NCI-H2029 treated with DMSO at 0.1 percent for 48 hours (cell line): ENCODE measurements at places on chromosomes 5 and 9.
A peak's percentile ranks its signal among the peaks of the same experiment; 100 is the strongest.

- no peak for DNase-seq
Measured at GRCh38 chr9:102124465-102124864, 386.0 kb upstream of the GRIN3A start.

DNA sequence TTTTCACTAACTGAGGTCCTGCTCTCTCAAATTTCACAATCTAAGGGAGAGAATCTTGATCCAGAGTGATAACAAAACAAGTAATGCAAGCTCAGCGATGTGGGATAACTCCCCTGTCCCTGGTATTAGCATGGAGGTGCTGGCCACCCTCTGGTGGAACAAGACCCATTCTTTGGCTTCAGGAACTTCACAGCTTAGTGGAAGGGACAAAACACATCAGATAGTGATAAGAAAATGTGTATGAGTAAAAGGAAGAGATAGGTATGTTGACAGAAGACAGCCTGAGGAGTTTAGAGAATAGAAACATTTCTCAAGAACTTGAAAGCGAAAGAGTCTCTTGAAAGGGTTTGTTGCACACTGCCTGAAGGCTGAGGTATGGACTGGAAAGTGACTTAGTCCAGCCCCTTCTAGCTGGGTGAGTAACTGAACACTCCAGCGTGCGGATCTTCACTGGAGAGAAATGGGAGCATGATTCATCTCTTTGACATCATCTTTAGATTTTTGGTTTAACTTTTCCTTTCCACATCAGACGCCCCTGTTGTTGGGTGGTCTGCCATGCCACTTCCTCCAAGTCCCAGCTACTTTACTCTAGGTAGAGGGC, 25.4 kb upstream of the ZSWIM6 start:
- no peak for DNase-seq

GRCh38 chr5:129906177-129906887, 2.1 kb downstream of the CHSY3 start:
- DNase-seq, result no peak

GRCh38 chr5:146725025-146725424, 153.5 kb downstream of the PPP2R2B start:
- no peak for DNase-seq

GRCh38 chr5:112691339-112691680, 46.4 kb upstream of the APC start:
- DNase-seq, result no peak

DNA sequence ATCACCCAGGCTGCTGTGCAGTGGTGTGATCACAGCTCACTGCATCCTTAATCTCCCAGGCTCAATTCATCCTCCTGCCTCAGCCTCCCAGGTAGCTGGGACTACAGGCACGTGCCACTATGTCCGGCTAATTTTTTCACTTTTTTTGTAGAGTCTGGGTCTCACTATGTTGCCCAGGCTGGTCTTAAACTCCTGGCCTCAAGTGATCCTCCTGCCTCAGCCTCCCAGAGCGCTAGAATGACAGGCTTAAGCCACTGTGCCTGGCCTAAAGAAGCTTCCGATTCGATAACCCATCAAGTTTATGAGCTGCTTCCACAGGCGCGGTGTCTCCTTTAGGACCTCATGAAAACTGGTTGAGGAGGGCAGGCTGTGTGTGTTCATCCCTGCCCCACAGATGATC, 16.2 kb downstream of the COL27A1 start:
- DNase-seq, result no peak

DNA sequence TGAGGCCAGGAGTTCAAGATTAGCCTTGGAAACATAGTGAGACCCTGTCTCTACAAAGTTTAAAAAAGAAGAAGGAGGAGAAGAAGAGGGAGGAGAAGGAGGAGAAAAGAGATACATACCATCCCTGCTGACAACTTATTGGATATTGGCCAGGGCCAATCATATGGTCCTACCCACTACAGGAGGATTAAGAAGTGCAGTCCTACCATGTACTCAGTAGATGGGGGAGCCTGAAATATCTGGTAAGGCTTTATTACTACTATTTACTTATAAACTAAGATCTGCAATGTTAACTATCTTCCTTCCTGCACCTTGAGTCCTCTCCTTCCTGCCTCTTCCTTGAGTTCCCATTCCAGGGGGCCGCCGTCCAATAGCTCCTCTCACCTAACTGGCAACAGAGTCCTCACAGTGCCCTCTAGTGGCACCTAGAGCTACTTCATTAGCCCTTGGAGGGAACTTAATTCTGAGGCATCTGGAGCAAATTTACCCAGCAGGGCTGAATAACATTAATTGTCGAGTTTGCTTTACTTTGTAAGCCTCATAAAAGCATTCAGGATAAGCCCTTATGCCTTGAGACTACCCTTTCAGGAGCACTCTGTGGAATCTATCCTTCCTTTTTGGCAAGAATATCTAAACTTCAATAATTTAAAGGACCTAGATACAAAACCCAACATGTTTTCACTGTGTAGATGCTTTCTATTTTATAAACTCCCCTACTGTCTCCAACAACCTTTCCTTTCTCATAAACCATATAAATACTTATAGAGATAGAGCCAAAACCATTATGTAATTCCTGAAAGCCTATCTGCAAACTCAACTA, 39.1 kb upstream of the RANBP6 start:
- DNase-seq, result peak; percentile 25

- DNase-seq, result no peak
Measured at GRCh38 chr5:36462295-36463021, 143.9 kb upstream of the SLC1A3 start.

DNA sequence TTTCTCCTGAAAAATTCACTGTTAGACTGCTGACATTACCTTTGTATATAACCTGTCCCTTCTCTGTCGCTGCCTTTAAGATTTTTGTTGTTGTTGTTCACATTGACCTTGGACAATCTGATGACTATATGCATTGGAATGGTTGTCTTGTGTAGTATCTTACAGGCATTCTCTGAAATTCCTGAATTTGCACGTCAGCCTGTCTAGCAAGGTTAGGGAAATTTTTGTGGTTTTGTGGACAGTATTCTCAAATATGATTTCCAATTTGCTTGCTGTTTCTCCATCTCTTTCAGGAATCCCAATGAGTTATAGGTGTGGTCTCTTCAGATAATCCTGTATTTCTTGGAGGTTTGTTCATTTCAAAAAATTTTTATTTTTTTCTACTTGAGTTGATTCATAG, 140.8 kb downstream of the PRR16 start:
- DNase-seq, result no peak

DNA sequence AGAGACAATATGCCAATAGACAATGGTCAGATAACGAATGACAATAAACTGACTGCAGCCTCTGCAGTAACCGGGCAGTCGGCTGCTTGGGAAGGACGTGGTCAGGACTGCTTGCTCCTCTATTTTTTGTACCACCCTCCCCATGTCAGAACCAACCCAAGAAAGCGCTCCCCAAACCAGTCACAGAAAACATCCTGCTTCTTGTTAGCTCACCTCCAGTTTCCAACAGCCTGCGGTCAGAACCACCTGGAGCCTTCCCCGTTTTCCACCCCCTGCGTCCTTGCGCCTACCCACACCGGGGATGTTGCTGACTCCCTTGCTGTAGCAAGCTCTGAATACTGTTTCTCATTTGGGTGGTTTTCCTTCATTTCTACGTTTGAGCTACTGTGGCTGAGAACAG, 1.7 kb upstream of the MRNIP start:
- DNase-seq, result no peak

- DNase-seq, result no peak
Measured at GRCh38 chr9:135357863-135358551, 121.6 kb upstream of the PPP1R26 start.

DNA sequence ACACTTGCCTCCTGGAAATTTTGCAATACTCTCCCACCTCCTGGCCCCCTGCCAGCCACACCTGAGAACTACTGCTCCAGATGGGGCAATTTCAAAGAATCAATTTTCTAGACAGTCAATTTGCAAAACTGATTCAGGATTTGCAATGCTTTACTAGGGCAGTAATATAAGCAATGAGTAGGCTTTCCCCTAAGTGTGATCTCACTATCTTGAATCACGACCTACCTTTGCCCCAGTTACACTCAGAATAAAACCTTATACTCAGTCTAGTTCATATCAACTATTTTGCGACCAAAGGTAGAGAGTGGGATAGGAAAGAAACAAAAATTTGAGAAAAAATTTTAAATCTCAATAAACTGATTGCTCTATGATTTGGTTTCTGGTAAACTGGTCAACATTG, 54.4 kb downstream of the DROSHA start:
- DNase-seq, result no peak

DNA sequence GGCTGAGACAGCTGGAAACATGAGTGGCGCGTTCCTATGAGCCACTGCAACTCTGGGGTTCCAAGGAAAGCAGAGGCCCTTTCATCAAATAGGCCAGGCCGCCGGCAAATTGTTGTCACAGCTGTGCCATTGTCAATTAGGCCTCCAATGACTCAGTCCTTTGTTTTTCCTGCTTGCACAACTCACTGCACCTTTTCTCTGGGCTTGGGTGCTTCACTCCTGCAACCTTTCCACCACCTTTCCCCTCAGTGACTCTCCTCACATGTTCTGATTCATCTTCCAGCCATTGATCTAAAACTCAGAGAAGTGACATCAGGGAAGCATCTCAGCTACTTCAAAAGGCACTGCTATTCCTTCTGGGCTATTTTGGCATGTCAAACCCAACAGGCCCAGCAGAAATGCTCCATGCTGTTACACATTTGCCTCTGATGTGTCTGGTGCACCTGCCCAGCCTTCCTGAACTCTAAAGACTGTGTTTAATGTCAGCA, 653.7 kb downstream of the NR2F1-AS1 start:
- DNase-seq, result no peak

GRCh38 chr5:129049126-129049799, 45.3 kb upstream of the ISOC1 start:
- no peak for DNase-seq

DNA sequence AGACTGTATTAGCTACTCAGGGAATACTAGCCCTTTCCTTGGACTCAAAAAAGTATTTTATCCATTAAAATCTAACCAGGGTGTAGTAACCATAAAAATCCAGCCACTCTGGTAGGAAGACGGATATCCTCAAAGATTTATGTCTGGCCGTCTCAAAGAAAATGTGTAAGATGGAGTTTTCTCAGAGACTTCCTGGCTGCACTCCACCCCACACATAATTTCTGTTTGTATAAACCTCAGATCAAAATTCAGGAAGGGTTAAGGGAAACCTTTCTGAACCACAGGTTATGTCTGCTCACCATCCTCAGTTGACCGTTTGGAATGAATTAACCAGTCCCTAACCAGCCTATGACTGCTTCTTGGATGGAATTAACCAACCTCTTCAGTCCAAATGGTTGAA, 13.8 kb upstream of the SMIM23 start:
- DNase-seq, result no peak

DNA sequence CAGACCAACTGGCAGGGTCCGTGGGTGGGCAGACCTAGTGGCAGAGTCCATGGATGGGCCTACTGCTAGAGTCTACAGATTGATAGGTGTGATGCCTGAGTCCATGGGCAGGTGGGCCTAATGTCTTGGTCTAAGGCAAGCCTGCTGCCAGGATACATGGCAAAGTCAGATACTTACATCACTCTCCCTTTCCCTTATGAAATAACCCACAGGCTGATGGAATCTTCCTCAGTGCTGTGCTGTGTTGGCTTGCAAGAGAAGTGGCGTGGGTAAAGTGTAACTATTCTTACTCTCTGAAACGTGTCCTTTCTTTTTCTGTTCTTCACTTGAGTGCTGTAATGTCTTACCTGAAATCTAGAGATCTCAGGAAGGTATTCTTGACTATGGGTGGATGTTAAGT, 67.3 kb upstream of the ADRB2 start:
- DNase-seq, result no peak

DNA sequence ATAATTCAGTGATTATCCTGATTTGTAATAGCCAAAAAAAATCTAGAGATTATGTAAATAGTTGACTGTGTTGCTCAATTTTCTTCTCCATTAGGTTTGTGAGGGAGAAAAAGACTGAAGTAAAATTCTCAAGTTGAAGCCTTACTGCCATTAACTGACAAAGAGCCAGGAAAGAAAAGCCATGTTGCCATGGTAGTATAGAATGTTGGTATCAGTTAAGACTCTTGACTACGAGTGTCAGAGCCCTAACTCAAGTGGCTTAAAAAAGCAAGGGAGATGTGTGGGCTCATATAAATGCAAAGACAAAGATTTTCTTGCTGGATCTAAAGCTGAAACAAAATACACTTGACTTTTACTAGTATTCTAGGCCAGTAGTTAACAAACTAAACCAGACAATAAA, 571.7 kb downstream of the KCTD16 start:
- DNase-seq, result no peak

DNA sequence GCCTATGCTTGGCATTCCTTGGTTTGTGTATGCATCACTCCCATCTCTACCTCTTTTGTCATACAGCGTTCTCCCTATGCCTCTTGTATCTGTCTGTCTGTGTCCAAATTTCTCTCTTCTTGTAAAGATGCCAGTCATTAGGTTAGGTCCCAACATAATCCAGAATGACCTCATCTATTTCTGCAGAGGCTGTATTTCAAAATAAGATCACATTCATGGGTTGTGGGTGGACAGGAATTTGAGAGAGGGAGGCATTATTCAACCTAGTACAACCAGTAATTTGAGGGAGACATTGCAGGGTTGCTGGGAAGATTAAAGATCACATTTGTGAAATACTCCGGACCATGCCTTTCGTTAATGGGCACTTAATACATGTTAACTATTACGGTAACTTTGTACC, 155.0 kb downstream of the MAN2A1 start:
- DNase-seq, result no peak

DNA sequence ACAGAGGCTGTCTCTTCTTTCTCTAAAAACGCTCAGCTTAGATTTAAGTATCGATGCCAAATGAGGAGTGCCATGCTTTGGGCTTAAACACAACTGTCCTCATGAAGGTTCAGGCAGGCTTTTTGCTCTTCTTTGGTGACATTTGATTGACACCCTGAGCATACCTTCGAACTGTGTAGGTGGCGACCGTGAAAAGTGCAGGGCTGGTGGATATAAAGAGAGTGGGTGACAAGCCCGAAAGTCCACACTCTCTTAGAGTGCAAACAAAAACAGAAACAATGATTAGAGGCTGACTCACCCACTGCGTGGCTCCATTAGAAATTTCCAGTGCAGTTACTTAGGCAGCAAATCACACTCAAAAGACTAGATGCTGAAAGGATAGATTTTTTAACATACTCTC, 141.7 kb downstream of the SYK start:
- no peak for DNase-seq

- no peak for DNase-seq
Measured at GRCh38 chr9:68515326-68516017, 25.2 kb downstream of the TMEM252 start.

DNA sequence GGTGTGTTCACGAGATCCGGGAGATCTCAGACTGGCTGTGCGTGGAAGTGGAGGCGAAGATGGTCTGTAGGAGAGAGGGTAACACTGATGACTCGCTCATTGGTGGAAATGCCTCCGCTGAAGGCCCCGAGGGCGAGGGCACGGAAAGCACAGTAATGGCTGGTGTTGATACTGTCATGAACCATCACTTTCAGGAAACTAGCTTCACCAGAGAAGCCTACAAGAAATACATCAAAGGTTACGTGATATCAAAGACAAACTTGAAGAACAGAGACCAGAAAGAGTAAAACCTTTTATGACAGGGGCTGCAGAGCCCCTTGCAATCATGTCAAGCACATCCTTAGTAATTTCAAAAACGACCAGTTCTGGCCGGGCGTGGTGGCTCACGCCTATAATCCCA, 265.7 kb downstream of the GOLPH3 start:
- DNase-seq, result no peak

GRCh38 chr5:111775224-111775623, 18.2 kb upstream of the NREP start:
- no peak for DNase-seq
